ENCODE measurements at places on chromosomes 5 and 9.

DNA sequence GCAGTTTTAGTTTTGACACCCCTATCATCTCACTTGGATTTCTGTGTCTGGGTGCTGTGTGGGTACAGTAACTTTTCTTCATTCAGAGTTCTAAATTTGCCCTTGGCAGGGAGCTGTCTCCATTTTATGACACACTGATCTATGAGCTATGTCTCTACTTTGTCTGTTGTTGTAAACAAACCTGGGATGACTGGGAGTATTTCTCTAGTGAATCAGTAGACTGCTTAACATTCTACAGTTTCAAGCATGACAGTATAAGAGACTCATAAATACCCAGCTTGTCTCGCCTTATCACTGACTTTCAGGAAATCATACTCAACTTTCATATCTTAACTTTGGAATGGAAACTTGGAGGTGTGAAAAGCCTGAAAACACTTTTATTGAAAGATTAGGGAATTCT is 212.1 kb upstream of the NUDT12 start:
- DNase-seq = no peak

- DNase-seq = no peak
Observed at GRCh38 chr9:34276772-34277171, 52.3 kb downstream of the KIF24 start.

GRCh38 chr5:138661291-138661960 is 86.2 kb upstream of the HSPA9 start:
- no peak for DNase-seq

GRCh38 chr9:131320031-131320685 is 30.6 kb downstream of the PLPP7 start:
- no peak for DNase-seq

DNA sequence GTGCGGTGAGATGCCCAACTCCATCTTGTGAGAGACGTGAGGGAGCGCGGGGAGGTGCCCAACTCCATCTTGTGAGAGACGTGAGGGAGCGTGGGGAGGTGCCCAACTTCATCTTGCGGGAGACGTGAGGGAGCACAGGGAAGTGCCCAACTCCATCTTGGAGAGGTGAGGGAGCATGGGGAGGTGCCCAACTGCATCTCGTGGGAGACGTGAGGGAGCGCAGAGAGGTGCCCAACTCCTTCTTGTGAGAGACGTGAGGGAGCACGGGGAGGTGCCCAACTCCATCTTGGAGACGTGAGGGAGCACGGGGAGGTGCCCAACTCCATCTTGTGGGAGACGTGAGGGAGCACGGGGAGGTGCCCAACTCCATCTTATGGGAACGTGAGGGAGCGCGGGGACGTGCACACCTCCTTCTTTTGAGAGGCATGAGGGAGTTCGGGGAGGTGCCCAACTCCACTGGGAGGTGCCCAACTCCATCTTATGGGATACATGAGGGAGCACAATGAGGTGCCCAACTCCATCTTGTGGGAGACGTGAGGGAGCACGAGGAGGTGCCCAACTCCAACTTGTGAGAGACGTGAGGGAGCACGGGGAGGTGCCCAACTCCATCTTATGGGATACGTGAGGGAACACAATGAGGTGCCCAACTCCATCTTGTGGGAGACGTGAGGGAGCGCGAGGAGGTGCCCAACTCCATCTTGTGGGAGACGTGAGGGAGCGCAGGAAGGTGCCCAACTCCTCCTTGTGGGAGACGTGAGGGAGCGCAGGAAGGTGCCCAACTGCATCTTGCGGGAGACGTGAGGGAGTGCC is 235.4 kb downstream of the CACNA1B start:
- no peak for DNase-seq

DNA sequence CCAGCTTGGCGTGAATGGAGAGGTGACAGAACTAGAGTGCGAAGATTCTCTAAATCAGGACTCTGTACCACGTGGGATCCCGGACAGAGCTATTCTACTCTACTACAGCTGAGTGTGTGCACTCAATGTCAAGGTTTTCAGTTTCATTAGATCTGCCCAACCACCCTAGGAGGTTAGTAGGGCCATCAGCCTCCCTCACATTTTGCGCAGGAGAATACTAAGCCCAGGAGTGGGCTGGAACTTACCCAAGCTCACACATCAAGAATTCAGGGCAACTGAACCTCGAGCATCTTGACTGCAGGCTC is 68.3 kb upstream of the TBC1D2 start:
- no peak for DNase-seq

- peak; percentile 48 for DNase-seq
Observed at GRCh38 chr9:63817622-63818518, 1467.1 kb downstream of the FOXD4L5 start.

- DNase-seq = no peak
Observed at GRCh38 chr5:37120270-37120669, 128.9 kb downstream of the CPLANE1 start.

DNA sequence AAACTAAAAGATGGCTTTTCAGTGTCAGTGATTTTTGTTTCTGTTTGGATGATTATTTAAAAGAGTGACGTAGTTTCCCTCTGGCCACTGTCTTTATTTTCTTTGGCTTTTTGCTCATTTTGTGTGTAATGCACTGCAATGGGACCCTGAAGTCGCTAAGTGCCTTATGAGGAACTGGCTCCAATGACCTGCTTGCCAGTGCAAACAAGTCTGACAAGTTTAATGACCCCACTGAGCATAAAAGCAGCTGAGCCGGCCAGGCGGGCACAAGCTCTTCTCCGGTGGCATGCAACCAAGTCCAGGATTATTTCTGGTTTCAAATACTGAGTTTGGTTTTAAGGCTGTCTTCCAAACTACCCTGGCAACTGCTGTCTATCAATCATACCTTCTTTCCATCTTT is 15.6 kb upstream of the GNA14 start:
- no peak for DNase-seq

- no peak for DNase-seq
Observed at GRCh38 chr9:17433526-17433925, 145.3 kb upstream of the SH3GL2 start.

DNA sequence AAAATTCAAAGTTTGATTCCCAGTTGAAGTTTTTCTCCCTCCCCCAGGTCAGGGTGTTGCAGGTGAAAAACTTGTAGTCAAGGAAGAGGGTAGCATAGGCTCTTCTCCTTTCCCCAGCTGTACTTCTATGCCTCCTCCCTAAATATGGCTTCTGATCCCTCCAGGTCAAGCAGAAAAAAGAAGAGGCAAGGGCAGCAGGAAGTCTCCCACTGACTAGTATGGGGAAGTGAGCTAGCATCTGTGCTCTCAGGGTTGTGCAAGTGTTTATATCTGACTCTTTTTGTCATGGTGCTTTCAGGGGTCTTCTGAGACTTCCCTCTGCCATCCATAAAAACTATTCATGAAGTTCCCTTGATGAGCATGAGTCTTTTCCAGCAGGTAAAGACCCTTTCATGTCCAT is 76.0 kb downstream of the ATPSCKMT start:
- no peak for DNase-seq
